ENCODE measurements at places on chromosomes 11 and 22.

DNA sequence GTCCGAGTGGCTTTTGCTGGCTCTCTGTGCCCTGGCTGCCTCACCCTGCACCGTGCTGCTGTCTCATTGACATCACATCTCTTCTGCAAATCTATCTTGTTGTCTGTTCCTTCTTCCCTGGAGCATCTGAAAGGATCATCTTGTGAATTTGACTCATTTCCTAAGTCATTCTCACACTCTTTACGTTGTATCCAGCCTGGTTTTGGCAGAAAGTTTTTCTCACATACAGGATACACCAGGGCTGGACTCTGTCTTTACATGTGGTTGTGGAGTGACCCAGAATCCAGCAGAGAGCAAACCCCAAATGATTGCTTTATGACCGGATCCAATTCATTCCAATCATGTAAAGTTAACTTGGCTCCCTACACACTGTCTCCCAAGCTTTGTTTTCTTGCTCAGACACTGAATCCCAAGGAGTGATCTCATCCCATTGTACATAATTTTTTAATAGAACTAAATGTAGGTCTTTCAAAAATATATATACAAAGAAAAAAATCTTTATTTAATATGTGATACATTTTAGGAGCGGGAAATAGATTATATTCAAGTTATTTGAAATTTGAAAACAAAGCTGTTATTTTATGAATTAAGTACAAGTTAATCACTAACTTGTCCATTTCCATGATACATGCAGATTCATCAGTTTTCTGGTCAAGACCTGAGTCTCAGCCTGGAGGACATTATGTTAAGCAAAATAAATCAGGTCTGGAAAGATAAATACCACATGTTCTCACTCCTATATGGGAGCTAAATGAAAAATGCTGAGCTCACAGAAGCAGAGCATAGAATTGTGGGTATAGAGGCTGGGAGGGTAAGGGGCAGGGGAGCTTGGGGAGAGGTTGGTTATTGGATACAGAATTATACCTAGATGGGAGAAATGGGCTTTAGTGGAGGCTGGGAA lies 2.9 kb upstream of the RFPL1 start:
- H3K27ac ChIP-seq, result no peak overlapping the region
- no peak for DNase-seq
- no peak overlapping the region for H3K4me3 ChIP-seq
- H3K36me3 ChIP-seq, result no peaks in the 10 kb centered on the region
- no peaks in the 10 kb centered on the region for H3K27me3 ChIP-seq
- no peaks in the 10 kb centered on the region for H3K4me1 ChIP-seq

GRCh38 chr22:28029956-28030355 lies 110.9 kb upstream of the PITPNB start:
- no peak overlapping the region for H3K27ac ChIP-seq
- no peaks in the 10 kb centered on the region for H3K4me1 ChIP-seq
- H3K27me3 ChIP-seq, result no peaks in the 10 kb centered on the region
- no peak overlapping the region for H3K4me3 ChIP-seq
- no peaks in the 10 kb centered on the region for H3K36me3 ChIP-seq

DNA sequence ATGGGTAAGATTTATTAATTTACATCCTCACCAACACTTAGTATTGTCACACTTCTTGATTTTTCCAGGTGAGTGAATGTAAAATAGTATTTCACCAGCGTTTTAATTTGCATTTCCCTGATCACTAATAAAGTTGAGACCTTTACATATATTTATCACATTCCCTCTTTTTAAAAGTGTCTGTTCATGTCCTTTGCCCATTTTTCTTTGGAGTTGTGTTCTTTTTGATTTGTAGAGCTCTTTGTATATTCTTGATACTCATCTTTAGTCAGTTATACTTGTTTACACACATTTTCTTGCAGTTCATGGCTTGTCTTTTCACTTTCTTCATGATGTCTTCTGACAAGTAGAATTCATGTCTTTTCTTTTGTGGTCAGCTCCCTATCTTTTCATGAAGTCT lies 2.2 kb upstream of the PLAAT5 start:
- peaks cover 9% of the 10 kb centered on the region for H3K27me3 ChIP-seq
- DNase-seq, result no peak
- no peaks in the 10 kb centered on the region for H3K36me3 ChIP-seq
- no peaks in the 10 kb centered on the region for H3K4me1 ChIP-seq
- H3K4me3 ChIP-seq, result no peak overlapping the region
- H3K27ac ChIP-seq, result no peak overlapping the region

DNA sequence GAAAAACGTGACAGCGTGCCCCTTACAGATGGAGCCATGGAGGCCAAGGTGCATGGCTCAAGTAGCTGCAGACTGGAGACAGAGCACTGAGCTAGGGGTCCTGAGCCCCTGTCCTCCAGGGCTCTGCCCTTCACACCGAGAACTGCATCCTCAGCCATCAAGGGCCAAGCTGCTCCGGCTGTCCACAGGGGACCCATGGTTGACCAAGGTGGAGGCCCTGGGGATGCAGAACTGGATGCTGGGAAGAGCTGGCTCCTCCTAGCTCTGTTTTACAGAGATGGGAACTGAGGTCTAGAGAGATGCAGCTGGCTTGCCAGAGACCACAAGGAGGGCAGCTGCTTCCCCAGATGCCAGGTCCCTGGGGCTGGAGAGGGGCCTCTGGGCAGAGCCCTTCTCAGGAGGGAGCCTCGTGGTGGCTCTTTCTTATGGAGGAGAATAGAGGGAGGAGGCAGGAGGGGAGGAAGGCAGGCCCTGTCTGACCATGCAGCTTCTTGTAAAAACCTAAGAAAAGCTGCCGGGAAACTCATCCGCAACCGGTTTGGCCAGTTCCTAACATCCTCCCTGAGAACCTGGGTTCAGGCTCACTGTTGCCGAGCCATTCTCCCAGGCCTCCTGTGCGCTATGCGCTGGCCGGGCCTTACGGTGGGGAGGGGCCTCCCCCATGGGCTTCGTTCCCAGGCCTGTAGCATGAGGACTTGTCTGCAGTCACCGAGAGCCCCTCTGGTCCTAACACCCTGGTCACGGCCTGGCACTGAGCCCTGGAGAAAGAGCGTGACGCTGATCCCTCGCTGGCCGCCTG lies 80.6 kb downstream of the WNT7B start:
- no peak for DNase-seq
- no peaks in the 10 kb centered on the region for H3K4me1 ChIP-seq

All from colonic mucosa (tissue), 4 donors.